NB4 (cell line): ENCODE measurements at places on chromosomes 5 and 9.

DNA sequence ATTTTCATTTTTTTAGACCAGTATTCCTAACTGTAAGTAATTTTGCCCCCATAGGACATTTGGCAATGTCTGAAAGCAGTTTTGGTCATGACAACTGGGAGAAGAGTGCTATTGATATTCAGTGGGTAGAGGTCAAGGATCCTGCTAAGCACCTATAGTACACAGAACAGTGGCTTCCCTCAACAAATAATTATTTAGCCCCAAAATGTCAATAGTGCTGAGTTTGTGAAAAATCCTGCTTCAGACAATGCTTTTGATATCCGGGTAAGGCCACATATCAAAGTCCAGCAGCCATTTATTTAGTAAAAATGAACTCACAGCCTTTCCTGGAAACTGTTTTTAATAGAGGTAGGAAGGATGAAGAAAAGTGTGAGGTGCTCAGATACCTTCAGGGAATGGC, 8.1 kb upstream of the TARS1 start:
- no peak for DNase-seq

GRCh38 chr5:180034564-180034963, 37.0 kb downstream of the RNF130 start:
- peak; percentile 41 for DNase-seq

GRCh38 chr9:132216861-132217619, 55.2 kb downstream of the NTNG2 start:
- DNase-seq, result peak; percentile 74

GRCh38 chr9:100670719-100671118, 92.8 kb downstream of the CAVIN4 start:
- DNase-seq, result no peak

GRCh38 chr5:130975299-130975698, 189.8 kb downstream of the HINT1 start:
- DNase-seq, result no peak

DNA sequence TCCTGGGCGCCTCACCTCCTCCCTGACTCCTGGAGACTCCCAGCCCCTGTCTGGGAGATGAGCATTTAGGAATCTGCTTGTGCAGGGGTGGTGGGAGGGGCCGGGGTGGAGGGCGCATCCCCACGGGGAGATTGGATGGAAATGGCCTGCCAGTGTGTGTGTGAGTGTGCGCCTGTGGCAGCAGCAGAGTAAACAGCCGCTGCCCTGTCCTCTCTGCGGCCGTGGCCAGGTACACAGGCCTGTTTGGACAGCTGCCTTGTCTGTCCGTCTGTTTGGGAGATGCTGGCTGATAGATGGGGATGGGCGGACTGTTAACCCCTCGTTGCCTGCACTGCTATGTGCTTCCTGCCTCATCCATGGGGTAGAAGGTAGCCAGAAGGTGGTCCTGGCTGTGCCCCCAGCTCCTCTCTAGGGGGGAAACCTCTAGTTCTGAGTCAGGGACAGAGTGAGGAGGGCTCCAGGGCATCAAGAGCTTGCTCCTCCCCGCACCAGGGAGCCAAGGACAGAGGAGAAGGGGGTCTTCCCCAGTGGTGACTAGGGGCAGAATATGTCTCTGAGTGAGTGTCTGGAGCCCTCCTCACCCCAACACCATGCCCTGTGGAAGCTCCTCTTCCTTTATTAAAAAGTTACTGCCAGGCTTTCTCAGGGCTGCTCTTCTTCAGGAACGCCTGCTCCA, 60.1 kb downstream of the LMX1B start:
- DNase-seq, result no peak

GRCh38 chr5:130065617-130066016, 161.4 kb downstream of the CHSY3 start:
- no peak for DNase-seq

GRCh38 chr5:132788508-132788907, 11.5 kb upstream of the SEPTIN8 start:
- DNase-seq, result no peak

DNA sequence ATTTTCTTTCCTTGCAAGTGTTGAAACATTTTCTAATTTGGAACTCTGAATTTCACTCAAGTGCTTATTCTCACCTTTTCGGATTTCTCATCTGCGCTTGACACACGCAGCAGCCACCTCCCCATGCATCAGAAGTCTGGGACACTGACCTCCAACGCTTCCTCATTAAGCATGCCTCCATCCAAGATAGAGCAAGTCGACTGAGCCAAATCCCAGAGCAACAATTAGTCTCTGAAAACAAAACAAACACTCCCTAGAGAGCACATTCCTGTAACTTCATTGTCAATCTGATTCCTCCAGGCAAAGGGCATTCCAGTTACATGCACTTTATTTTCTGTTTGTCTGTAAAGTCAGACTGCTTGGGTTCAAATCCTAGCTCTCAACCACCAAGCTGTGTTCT, 5.7 kb downstream of the CD180 start:
- DNase-seq, result no peak

GRCh38 chr9:18971404-18971803, 61.6 kb downstream of the SAXO1 start:
- DNase-seq, result no peak

DNA sequence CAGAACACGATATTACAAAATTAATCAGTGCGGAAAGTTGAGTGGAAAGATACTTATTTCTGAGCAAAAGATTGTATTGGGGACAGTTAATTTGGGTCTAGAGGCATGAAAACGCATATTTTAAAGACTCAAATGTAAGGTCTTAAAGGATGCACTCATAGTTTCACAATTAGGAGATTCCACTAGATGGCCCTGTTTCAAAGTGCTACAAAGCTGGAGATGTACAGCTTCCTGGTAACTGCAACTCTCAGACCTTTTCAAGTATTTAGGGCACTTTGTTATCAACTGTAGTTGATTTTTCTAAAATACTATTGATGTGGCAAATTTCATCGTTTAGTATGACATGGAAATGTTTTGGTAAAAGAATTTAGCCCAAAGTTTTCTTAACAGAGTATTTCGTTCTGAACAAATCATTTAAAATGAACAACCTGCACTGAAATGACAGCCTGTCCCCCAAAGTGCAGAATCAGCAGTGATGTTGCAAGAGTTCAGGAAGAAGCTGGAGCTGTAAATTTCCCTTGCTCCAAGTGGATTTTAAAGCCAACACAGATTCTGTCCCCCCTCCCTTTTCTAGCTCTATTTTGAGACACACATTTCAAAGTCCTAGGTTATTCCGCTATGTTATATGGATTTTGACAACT, 16.2 kb upstream of the NDUFB6 start:
- peak; percentile 76 for DNase-seq

GRCh38 chr9:71168418-71168817, 47.0 kb upstream of the TRPM3 start:
- DNase-seq, result no peak

DNA sequence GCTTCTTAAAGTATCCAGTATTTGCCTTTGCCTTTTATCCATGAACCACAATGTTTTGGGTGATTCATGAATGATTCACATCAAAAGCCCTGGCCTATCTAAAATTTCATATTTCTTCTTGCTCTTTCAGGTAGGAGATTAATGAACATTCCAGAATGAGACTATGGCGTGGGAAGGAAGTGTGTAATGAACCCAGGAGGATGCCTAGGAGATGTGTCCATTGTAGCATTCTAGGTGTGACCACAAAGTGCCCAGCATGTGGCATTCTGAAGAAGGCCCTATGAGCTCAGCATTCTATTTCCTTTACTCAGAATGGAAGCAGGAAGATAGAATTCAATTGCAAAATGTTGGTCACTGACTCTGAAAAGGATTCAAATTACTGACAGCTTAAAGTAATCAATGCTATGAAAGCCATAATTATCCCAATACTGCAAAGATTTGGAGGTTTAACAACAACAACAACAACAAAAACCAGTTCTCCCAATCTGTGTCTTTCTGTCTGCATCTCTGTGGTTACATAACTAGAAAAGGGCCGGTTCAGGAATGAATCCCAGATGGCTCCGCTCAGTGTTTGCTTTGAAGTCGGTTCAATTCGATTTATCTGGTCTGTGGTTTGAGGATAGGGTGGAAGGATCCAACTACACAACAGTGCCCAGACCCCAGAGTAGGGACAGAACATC, 126.7 kb downstream of the FOXD1 start:
- DNase-seq, result no peak

- DNase-seq, result peak; percentile 77
Observed at GRCh38 chr5:95846554-95847260, 24.2 kb upstream of the GLRX start.
